ENCODE measurements at places on chromosomes 7 and 10.

GRCh38 chr7:20964281-20964918 is 177.7 kb upstream of the SP8 start:
- no peak for DNase-seq

- no peak for DNase-seq
Observed at GRCh38 chr7:2411815-2412586, 8.6 kb downstream of the CHST12 start.

DNA sequence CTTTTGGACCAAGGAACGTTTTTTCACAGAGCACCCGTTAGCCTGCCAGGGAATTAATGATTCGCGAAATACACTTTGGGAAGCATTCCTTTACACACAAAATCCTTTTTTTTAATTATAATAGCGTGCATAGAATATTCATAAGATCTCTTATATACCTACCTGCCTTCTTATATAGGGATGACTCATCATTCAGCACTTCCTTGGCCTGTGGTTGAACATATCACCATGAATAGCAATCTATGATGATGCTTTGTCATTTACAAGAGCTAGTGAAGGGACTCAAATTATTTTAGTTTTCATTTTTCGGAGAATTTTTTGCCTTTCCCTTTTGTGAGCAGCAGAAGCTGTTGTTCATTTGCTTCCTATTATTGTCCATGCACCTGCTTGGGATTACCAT is 97.0 kb downstream of the CDH23 start:
- no peak for DNase-seq

- peak; percentile 90 for DNase-seq
Observed at GRCh38 chr10:69318106-69318866, 40.0 kb downstream of the HK1 start.

DNA sequence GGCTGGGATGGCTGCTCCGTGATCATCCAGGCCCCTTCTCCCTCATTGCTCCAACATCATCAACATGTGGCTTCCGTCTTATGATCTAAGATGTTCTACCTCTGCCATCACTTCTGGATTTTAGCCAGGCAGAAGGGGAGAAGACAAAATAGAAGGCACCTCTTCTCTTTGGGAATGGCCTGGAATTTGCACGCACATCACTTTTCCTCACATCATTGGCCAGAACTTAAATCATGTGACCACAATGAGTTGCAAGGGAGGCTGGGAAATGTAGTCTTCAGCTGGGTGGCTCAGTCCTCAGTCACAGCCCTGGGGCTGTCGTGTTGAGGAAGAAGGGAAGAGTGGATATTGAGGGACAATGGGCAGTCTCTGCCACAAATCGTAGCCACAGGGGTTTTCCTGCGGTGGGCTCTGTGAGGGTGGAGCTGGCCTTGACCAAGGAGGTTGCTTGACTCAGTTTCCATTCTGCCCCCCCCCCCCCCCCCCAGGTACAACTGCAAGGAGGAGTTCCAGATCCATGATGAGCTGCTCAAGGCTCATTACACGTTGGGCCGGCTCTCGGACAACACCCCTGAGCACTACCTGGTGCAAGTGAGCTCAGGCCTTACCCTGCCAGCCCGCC is 50.3 kb downstream of the PALD1 start:
- DNase-seq = peak; percentile 43

DNA sequence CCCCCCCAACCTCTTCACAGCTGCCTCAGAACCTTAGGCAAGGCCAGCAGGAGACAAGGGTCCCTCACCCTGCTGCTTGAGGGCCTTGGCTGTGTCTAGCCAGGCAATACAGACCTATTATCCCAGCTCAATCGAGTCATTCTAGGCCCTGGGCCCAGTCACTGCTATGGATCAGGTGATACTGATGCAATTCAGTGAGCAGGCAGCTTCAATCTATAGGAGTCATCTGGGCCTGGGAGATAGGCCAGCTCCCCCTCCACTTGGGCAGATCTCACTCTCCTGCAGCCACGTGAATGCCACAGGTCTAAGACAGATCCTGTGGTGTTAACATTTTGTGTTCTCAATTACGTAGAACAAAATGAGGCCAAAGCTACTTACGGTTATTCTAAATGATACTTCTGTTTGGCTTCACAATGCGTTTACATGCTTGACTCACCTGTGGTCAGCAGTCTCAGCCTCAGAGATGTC is 68.0 kb upstream of the LRRC4 start:
- DNase-seq = peak; percentile 74

DNA sequence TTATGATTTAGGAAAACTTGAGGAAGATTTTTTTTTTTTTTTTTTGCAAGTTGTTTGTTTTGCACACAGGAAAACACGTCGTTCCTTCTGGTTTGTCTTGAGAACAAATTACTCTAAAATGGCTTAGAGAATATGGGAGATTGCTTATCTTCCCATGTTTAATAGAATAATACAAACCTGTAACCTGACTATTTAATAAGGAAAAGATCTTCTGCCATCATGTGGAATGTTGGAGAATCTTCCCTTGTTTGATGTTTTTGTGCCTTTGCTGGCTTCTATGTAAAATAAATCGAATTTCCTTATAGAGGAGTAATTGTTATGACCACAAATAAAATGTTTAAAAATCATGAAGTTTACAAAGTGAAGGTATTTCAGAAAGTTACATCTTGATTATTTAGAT is 818.8 kb downstream of the GATA3 start:
- DNase-seq = no peak

DNA sequence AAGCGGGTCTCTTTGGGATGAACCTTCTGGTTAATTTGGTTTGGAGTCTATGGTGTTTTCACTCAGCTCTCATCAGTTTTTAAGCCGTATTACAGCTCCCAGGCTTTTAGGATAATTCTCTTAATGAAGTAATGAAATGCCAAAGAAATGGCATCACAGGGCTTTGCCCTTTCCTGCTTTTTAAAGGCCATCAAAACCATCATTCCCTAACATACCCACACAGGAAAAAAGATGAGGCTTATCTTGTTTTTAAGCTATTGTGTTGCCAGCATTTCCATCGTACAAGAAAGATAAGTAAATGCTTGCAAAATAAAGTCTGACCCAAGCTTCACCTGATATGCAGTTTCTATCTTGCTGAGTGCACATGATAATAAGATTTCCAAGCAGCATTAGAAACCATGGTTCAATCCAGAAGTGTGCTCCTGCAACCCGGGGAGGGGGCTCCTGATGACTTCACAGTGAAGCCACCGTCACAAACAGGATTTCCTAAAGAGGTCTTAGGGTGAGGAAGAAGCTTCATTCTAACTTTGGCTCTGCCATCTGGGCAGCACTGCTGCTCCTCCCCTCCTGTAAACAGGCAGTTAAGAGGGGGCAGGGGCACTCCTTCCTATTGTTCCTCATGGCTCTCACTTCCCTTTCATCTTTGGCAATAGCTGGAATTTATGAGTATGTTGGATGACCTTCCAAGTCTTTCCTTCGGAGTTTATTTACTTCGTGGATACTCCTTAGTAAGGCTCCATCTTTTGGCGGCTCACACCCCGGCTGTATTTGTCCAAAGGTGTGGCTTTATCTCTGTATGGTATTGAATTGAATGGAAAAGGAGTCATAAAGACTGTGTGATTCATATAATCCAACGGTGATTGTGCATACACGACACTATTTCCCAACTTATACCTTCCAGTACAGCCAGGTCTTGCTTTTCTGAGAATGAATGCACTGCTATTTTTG is 55.2 kb upstream of the FAM133B start:
- DNase-seq = no peak

DNA sequence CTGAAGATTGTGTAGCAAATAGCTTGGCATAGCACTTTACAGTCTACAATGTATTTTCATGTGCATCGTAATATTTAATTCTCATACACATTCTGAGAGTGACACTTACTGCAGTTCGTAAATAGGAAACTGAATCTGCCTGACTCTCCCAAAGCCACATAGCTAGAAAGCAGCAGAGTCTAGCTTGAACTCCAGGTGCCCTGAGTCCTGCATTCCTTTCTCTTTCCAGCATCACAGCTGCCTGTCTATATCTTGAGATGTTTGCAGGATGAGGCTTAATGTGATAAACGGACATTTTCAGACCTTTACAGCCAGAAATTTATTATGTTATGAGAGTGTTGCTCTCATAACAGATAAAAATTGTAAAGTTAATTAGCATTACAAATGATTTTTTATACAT is 132.9 kb upstream of the PLXDC2 start:
- DNase-seq = no peak

- no peak for DNase-seq
Observed at GRCh38 chr7:31775556-31775955, 88.5 kb downstream of the PPP1R17 start.

- DNase-seq = no peak
Observed at GRCh38 chr10:90959826-90960225, 38.9 kb upstream of the ANKRD1 start.

GRCh38 chr10:131933016-131933695 is 32.3 kb downstream of the PPP2R2D start:
- DNase-seq = no peak

- DNase-seq = peak; percentile 71
Observed at GRCh38 chr7:20033621-20034400, 183.4 kb downstream of the MACC1 start.

- peak; percentile 2 for DNase-seq
Observed at GRCh38 chr7:36084485-36085091, 68.5 kb upstream of the EEPD1 start.

GRCh38 chr7:150732786-150733481 is 4.3 kb upstream of the GIMAP5 start:
- no peak for DNase-seq

DNA sequence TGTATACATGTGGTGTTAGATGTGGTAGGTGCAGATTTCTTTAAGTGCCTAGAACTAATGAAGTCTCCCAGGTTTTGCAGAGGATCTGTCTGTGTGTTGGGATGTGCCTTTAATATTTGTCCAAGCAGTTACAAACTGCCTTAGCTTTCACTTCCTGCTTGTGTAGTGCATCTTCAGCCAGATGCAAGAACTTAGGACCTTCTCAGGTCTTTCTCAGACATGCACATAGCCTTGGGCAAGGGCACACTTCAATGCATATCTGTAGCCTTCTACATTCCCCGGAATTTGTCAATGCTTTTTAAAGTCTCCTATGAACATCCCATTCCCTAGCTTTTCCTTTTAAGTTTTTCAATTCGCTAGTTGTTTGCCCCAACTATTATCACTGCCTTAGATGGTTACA is 47.2 kb upstream of the SLC39A12 start:
- DNase-seq = no peak

DNA sequence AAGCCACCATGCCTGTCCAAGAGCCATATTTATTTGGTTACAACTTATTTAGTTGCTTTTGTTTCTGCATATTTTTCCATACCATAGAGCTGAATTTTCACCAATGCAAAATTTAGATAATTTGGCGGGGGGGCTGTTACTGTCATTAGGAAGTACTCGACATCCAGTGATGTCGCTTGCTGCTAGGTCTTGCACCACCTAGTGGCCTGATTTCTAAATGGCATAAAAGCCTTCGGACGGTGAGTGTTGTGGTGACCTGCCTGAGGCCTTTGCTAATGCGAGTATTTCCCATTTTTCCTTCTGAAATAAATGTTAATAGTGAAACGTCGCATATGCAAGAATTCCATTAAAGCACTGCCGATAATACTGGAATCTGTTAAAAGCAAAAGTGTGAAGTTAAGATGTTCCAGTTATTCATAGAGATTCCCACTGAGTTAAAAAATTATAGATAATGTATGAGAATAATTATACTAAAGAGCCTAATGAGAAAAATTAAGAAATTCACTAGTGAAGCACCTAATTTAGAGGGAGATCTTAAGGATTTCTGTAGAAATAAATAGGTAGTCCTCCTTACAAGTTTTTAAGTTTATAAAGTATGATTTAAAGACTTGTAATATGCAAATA is 86.1 kb upstream of the DNAJB6 start:
- DNase-seq = peak; percentile 78

- DNase-seq = peak; percentile 63
Observed at GRCh38 chr10:52213321-52213752, 100.7 kb upstream of the DKK1 start.

DNA sequence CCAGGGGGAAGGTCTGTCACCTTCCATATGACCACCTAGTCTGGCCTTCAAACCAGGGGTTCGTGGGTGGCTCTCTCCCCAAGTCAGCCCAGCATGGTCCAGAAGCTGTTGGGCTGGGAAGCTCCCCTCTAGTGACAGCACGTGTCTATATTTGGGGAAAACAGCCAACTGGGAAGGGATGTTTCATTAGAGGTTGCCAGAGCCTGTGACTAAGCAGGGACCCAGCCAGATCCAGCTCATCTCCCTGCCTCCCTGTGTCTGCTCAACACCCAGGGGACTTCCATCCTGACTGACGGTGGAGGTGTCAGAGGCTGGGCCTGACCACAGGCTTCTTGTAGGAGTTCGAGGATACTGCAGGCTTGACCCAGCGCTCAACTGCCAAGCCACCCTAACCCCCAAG is 10.5 kb downstream of the STYXL1 start:
- DNase-seq = peak; percentile 81

DNA sequence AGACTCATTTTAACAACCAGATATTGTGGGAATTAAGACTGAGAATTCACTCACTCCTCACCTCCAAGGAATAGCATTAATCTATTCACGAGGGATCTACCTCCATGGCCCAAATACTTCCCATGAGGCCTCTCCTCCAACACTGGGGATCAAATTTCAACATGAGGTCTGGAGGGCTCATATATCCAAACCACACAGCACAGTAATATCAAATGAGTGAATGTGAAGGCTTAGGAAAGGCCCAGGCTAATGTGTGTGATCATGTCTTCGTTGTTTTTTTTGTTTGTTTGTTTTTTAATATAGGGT is 46.5 kb downstream of the HIBADH start:
- DNase-seq = no peak

DNA sequence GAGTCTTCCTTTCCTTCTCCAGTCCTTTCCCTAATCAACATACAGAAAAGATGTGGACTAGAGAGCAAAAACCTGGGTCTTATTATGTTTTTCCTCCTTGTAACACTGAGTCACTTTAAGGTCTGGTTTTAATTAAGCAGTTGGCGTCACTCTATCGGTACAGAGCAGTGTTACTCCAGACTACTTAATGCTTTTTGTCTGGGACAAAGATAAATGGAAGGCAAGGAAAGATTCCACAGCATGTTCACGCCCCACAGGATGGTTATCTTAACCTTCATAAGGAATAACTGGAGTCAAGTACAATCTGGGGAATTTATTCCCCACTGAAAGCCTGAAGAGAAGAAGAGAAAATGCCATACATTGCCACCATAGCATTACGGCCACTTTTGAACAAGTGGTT is 145.7 kb downstream of the ELAPOR2 start:
- peak; percentile 89 for DNase-seq

DNA sequence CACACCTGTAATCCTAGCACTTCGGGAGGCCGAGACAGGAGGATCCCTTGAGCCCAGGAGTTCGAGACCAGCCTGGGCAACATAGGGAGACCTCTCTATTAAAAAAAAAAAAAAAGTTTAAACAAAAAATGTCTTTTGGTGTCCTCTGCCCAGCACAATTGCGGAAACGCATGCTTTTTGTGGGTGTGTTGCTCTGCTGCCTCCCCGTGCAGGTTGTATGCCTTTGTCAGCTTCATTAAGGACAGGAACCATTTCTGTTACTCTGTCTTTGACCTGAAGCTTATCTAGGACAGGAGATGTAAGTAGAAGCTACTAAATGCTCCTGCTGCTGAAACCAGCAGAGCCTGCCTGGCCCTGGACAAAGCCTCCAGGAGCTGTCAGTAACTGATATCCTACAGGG is 21.3 kb upstream of the ANKRD2 start:
- DNase-seq = no peak

Data from foreskin fibroblast (primary cell).